ENCODE measurements at places on chromosomes 2 and 18.

DNA sequence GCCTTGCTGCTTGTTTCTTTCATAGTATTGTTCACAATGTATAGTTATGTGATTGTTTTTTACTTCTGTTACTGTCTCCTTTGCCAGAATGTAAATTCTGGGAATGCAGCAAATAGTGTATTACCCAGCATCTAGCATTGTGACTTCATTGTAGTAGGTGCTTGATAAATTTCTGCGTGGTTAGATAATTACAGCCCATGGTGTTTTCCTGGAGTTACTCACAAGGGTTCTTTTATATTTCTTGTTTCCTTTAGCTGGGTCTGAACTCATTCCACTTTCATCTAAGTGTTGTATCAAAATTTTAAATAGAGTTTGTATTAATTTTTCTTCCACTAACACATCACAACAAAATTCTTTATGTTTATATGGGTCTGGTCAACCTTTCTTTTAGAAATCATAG lies 132.6 kb downstream of the MAP4K4 start:
- peak; percentile 60 for ATAC-seq

DNA sequence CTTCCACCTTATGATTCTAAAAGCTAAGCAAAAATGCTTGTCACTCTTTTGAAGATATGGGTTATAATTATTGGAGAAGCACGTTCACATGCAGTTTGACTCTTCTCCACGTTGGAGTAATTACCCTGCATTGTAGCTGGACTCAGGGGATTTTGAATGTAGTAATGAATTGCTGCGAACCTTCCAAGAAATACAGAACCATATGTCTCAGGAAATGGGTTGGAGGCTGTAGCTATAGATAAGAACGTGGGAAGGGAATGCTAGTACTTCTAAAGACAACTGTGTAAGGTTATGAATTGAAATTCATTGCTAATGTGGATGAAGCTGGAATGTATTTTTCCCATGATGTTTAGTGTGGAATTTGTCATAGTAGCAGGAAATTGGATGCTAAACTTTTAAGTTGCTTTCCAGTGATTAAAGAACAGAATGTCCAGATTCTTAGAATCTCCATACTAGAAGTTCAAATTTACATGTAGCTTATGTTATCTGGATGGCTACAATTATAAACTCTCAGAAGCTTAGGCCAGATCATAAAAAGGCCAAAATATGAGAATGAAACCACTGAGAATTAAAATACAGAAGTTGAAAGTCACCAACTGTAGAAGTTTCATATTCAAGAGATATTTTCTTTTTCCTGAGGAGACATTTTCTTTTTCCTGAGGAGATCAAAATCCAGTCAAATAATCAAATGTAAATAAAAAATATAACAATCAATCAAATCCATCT lies 27.3 kb upstream of the SPOPL start:
- no peak for ATAC-seq

DNA sequence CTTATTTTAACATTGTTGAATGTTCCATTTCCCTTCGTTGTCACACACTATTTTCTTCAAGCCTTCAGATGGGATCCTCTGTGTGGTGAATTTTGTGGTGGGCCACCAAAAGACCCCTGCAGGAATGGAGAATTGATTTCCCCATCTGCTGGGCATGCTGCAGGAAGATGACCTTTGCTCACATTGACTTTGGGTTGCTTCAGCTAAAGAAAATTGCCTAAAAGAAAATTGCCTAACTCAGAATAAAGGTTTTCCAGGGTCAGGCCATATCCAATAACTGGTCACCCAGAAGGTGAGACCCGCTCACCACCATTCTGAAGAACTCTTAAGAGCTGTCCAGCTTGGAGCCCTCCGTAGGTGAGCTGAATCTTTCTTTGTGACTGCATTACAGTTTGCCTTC lies 192.5 kb downstream of the CDH7 start:
- ATAC-seq = no peak

DNA sequence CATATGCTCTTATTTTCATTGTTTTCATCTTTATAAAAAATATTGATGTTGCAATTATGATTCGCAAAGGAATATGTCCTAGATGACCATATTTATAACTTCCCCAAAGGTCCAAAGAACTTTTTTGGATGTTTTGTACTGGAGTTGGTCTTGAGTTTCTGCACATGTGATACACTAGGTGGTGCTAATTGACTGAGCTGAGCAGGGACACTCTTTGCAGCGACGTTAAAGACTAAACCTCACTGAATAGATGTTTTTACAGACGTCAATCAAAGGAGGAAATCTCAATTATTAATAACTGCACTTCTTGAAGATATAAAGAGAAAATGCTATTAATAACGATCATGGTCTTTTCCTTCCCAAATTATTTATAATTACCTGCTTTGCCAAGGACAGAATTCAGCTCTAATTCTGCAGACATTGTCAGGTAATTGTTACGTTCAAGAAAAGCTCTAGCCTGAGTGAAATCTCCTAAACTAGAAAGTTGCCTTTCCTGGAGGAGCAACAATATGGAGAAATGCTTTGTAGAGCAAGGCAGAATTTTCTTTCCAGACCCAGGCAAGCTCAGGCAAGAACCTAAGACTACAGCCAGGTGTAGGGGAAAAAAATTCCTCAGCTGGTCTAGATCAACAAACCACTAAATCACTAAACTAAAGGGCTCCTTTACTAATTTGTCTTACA lies 119.3 kb upstream of the RBBP8 start:
- ATAC-seq = no peak

- ATAC-seq = no peak
These were observed 96.0 kb upstream of the ALPP start for GRCh38 chr2:232282508-232283055.

DNA sequence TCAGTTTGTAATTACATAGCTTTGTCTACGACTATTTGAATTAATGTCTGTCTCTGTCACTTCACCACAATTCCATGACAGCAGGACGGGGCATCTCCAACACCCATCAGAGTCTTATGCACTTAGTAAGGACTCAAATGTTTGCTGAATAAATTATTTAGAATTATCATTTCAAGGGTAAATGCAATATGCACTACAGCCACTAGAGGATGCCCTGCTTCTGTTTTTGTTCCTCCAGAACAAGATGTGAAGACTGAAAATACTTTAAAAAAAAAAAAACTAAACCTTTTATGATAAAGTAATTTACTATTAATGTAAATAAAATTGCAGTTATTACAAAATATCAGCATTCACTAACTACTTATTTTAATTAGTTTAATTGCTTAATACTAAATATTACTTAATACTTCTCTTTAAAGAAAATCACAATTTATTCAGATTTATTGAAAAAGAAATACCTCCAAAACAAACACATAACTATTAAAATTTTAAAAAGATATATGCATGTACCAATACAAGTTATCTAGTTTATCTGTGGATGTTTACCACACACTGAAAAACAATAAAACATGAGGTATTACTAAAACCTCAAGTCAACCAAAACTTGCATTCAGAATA lies 3.2 kb downstream of the PIGN start:
- no peak for ATAC-seq

- ATAC-seq = peak; percentile 64
These were observed 89.6 kb downstream of the UXS1 start for GRCh38 chr2:106104332-106105062.

GRCh38 chr2:188984680-188985079 lies 10.5 kb downstream of the COL3A1 start:
- no peak for ATAC-seq

DNA sequence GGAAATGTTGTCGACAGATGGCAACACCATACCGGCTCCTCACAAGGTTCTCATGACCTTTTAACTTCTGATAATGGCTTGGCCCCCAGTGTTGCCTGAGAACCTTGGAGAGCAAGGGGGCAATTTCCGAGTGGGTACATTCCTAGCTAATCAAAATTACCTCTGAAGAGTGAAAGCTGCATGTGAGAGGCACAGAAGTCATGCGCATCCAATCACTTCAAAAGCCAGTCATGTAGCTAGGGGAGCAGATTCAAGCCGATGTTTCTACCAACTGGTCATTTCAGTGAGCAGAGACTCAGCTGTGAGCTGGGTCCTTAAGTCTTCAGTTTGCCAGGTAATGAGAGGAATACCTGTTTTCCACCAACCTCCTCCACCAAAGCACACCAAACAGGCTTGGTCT lies 111.4 kb downstream of the LIPG start:
- no peak for ATAC-seq

- peak; percentile 77 for ATAC-seq
These were observed 44.0 kb downstream of the GNAL start for GRCh38 chr18:11733031-11733430.

DNA sequence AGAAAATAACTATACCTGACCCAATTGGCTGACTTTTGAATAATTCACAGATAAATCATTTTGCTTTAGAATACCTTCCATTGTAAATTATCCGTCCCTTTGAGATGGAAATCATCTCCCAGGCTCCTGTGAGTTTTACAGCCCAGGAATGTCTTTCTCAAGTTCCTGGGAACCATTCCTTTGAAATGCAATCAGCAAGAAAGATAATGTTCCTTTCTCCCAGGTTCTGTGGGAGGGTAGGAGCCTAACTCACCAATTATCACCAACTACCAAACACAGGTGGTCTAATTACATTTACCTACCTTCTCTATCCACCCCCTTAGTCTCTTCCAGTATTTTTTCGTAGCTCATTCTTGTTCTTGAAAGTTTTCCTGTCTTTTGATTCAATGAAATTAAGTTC lies 1016.0 kb downstream of the SOCS6 start:
- ATAC-seq = no peak

DNA sequence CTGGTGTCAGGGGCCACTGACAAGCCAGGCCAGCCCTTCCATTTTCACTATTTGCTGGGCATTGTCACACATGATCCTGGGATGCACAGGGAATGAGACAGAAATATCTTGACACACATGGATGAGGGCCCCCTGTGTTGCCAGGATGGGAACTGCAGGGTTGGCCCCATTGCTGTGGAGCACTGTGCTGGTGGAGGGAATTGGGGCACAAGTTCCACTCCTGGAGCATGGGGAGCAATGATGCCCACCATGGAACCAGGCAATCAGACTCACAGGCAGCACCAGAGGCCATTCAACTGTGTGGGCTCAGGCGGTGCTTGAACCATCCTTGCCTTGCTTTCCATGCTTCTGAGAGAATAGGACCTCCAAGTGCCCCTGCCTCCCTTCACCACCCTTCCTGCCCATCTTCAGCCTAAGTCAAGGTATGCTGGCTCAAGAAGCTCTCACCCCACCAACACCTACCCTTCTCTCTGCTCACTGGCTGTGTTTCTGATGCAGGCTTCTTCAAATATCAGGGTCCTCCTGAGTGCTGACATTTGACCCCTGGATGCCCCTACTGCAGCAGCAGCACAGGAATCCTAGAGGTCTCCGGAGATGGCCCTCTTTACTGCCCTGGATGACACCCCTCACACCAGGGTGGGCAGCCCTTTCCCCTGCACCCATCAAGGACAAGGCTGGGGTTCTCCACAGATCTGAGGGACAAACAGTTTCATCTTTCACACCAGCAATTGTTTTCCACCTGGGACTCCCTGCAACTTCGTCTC lies 11.0 kb downstream of the ADRA2B start:
- no peak for ATAC-seq

GRCh38 chr18:41058351-41059125 lies 896.5 kb upstream of the PIK3C3 start:
- ATAC-seq = no peak

DNA sequence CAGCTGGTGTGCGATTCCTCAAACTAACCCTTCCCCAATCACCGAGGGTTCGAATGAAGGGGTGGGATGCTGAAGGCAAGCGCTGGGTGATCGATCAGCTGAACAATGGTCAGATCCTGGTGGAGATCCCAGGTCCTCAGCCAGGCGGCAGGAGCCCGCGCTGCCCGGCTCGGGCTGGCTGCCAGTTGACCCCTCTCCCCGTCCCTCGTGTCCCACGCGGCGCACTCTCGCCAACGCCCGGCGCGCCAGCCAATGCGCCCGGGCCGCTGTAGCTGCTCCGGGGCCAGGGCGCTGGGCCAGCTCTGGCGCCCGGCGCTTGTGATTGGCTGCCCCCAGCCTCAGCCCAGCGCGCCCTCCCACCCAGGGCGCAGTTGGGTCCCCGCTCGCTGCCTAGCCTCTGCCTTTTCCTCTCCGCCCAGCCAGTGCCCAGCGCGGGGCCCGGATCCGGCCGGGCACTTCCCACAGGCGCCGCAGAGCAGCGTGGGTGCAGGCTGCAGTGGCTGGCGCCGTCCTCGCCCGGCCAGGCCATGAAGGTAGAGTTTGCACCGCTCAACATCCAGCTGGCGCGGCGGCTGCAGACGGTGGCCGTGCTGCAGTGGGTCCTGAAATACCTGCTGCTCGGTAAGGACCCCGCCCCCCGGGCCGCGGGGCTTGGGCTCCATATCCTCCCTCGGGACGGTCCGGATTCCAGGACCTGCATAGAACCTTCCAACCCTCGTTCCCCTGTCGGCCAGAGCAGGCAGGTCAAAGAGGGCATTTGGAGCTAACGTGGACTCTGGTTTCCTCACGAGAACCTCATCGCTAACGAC lies at the start of gene MOGAT1:
MOGAT1 (plus strand) TSS at position 400 of the 809 bp plus-strand sequence; CDS start at position 528, 128 bp downstream.
- peak; percentile 43 for ATAC-seq

- ATAC-seq = peak; percentile 17
These were observed 2.4 kb downstream of the PNKD start for GRCh38 chr2:218272531-218273212.

- ATAC-seq = no peak
These were observed 139.3 kb upstream of the DOK6 start for GRCh38 chr18:69261406-69261805.

DNA sequence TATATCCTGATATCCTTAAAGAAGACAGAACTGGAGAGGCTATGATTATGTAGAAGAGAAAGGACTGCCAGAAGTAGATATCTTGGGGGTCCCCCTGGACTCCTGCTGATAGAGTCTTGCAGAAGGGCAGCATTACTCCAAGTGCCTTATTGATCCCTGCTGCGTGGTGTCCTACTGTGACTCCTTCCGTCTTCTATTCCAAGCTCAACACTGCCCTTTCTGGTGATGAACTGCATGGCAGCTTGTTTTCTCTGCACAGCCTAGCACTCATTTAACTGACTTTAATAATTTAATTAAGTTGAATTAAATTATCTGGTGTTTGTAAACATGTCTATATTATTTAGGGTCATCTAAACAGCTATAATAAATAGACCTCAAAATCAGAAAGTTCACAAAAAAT lies 194.1 kb upstream of the DSEL start:
- ATAC-seq = no peak

- no peak for ATAC-seq
These were observed 92.1 kb downstream of the NFATC1 start for GRCh38 chr18:79487801-79488201.

DNA sequence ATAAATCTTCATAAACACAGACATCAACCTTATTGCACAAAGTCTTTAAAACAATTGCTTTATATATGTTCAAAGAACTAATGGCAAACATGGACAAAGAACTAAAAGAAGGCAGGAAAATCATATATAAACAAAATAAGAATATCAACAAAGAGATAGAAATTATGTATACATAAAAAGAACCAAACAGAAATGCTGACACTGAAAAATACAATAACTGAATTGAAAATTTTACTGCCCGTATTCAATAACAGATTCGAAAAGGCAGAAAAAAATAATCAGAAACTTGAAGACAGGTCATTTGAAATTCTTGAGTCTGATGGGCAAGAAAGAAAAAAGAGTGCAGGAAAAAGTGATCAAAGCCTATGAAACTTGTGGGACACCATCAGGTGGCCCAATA lies 22.0 kb upstream of the TFCP2L1 start:
- ATAC-seq = no peak
